ENCODE measurements at places on chromosomes 2 and 18.

DNA sequence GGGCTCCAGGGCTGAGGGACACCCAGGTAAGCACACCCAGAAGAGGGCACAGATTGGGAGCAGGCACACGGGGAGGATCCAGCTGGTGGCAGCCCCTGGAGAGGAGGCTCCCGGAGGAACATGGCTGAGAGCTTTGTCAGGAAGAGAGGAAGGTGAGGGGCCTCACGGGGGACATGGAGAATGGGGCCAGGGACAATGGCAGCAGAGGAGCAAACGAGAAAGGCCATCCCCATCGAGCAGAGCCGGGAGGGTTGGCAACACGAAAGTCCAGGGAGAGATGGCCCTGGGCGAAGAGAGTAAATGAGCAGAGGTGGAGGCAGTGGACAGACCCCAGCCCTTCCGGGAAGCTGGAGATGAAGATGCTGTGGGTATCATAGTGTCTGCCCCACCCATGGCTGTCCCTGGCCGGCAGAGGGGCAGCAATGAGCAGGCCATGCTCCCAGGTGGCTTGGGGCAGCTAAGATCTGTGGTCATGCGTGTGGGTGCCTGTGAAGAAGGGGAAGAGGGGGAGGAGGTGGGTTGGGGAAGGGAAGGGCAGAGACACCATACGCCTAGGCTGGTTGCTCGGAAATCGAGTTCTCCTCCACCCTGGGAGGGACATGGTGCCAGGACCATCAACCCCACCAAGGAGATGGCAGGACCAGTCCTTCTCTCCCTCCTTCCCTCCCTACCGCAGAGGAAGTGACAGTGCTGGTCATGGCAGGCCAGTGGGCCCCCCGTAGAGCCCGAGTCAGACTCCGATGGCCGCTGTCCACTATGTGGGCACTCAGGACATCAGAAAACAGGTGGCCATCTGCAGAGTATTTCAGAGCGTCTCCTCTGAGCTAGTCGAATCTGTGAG, 191.7 kb downstream of the NDUFA10 start:
- no peak for DNase-seq

DNA sequence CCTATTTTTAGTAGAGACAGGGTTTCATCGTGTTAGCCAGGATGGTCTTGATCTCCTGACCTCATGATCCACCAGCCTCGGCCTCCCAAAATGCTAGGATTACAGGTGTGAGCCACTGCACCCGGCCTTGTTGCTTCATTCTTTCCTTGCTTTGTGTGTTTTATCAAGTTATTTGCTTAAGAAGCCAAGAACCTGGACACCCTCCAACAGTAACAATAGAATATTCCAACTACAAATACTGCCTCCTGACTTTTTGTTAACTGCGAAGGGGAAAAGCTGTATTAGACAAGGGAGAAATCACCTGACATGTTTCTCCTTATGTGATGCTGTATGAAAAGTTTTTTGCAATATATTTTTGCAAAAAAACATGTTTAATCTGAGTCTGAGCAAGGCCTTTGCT, 297.2 kb downstream of the NCKAP5 start:
- no peak for DNase-seq

DNA sequence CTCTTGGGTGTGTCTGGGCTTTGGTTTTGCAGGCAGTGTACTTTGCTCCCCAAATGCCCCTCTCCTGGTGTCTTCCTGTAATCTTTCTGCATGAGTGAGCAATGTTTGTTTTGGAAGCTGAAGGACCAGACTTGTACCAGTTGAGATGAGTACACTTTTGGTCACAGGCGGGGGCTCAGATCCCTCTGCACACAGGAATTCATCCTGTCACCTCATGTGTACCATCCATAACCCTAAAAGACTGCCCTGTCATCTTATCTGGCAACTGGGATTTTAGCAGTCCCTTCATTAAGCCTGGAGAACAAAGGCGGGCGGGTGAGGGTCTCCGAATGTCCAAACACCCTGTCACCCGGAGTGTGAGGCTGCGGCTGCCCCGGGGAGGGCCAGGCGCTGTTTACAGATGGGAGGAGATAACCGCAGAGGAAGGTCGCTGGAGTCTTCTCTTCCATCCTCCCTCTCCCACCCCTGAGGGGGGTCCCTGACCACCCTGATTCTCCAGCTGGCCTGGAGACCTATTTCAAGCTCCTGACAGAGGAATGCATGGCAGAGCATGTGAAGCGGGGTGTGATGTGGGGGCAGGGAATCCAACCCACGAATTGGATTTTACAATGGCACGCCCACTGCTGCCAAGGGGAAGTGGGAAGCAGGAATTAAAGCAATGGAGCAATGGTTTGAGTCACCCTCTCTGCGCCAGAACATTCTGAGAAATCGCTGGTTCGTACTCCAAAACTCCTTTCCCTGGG, 158.2 kb upstream of the MYCN start:
- no peak for DNase-seq

GRCh38 chr18:62564044-62564443, 41.2 kb downstream of the ZCCHC2 start:
- DNase-seq: no peak

- DNase-seq: no peak
Measured at GRCh38 chr2:110816404-110817365, 84.3 kb downstream of the ACOXL start.

DNA sequence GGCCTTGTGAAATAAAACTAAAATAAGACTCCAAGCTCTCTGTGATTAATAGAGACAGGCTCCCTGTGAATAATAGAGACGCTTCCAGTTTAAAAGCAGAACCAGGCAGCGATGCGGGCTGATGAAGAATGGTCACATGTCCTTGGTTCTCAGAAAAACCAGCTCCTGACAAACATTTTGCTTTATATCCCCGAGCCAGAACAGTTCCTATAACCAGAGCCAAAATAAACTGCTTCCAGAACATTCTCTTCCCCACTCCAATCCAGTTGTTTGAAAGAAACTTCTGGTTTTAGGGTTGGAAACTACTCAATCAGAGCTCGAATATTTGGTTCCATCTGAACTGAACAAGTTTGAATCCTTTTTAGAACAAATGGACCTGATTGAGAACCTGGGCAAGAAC, 213.7 kb downstream of the TSN start:
- DNase-seq: no peak

- peak; percentile 35 for DNase-seq
Measured at GRCh38 chr2:2743164-2743571, 412.1 kb upstream of the MYT1L start.

DNA sequence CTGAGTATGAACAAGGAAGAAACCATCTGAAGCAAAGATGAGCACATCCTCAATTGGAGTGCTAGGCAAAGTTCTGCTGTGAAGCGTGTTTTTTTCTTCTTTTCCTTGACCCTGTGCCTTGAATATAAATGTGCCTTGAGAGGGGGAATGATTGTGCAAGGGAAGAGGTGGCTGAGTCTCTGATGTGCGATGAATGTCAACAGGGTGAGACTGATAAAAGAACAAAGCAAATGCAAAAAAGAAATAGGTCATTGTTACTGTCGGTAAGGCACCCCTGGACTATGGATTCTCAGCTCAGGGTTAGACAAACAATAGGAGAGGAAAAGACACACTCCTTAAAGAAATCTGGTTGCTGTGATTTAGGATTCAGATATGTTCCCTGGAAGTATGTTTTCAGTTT, 54.5 kb downstream of the HDHD2 start:
- no peak for DNase-seq

GRCh38 chr18:79396431-79397246, 909 bp downstream of the NFATC1 start:
- DNase-seq: peak; percentile 5

- no peak for DNase-seq
Measured at GRCh38 chr2:64211276-64211921, 67.2 kb upstream of the PELI1 start.

- no peak for DNase-seq
Measured at GRCh38 chr2:3429066-3429610, 49.6 kb downstream of the TRAPPC12 start.

DNA sequence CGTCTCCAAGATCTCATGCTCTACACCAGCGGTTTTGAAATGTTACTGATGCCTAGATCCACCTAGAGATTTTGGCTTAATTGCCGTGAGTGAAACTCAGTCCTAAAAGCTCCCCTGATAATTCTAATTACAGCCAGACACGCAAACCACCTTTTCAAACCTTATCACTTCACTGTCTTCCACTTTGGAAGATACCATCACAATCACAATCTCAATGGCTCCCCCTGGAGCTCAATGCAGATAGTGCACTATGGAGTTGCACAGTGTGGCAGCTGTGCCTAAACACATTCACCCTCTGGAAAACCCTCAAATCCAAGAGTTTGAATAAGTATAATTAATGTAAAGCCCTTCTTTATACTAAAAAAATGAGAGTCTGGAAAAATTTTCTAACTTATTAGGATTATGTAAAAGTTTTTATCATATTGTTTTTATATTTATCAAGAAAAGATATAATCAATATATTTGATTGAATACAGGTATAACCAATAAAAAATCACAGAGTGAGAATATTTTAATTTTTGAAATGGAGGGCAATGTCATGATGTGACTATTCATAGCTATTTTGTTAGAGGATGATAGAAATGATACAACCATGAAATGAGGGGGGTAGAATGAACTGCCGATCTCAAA, 102.9 kb upstream of the SLC8A1 start:
- peak; percentile 56 for DNase-seq

DNA sequence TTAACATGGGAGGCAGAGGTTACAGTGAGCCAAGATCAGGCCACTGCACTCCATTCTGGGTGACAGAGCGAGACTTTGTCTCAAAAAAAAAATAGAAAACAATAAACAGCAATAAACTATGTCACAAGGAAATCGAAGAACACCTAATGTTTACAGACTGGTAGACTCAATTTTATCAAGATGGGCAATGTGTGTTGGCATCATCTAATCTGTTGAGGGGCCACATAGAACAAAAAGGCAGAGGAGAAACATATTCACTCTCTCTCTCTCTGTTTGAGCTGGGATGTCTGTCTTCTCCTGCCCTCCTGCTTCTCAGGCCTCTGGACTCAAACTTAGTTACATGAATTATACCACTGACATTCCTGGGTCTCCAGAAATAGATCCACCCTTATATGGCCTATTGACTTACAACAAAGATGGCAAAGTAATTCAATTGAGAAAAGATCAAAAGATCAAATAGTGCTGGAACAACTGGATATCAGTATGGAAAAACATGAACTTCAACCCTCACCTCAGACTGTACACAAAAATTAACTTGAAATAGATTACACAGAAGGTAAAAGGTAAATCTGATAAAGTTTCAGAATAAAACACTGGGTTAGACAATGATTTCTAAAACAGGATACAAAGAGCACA, 703.8 kb upstream of the CRIM1 start:
- DNase-seq: no peak

DNA sequence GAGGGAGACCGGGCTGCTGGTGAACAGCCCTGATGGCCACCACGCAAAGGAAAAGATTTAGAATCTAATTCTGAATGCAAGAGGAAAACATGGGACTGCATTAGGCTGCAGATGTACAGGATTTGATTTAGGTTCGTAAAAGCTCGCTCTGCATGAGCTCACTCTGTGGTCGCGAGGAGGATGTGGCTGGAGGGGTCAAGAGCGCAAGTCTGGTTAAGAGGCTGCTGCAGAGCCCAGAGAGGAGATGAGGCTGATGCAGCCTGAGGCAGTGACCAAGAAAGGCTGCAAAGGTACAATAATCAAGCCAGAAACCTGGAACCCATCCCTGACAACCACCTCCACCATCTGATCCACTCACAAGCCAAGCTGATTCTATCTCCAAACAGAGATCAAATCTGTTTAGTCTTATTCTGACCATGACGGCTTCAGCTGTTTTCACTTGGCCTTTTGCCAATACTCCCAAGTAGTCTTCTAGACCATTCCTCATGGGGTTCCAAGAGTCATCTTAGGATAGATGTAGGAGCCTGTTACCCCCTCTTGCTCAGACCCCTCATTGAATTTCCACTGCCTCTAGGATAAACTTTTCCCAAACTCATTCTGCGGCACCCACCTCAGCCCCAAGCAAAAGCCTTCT, 58.9 kb upstream of the ARL4C start:
- no peak for DNase-seq

GRCh38 chr2:3125001-3125760, 252.4 kb downstream of the EIPR1 start:
- DNase-seq: peak; percentile 36

All from NCI-H2081 (cell line).